Globus pallidus (tissue), 1 donor: ENCODE measurements at places on chromosomes 5 and 9.
A peak's percentile ranks its signal among the peaks of the same experiment; 100 is the strongest.

DNA sequence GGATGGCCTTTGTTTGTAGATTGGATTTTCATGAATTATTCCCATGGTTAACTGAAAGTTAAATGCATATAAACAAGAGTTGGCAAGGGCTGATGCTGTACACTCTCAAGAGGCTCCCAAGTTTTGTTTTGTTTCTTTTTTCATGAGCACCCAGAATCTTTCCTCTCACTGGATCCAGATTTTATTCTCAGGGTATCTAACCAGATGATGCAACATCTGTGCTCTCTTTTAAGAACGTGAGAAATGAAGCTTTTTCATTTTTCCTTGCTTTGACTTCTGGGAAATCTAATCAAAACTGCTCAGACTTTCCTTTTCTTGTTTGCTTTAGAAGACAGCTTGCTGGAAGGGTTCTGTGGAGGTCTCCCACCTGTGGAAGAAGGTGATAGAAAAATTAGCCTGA is 142.7 kb upstream of the SLC12A2 start:
- DNase-seq, result no peak

DNA sequence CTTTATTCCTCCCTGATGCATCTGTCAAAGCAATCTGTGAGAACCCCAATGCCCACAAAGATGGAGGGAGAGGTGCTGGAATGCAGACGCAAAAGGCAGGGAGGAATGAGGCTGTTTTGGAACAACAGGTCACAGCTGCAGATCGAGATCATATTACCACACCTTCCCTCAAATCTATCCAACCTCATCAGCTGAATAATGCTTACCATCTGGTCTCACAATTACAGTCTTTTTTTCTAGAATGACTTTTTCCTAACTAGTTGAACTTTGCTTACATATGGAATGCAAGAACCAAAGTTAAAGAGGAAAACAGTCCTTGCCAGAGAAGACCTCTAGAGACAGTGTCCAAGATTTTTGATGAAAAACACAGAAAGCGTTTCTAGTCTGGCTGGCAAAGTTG is 158.1 kb downstream of the LPAR1 start:
- no peak for DNase-seq

DNA sequence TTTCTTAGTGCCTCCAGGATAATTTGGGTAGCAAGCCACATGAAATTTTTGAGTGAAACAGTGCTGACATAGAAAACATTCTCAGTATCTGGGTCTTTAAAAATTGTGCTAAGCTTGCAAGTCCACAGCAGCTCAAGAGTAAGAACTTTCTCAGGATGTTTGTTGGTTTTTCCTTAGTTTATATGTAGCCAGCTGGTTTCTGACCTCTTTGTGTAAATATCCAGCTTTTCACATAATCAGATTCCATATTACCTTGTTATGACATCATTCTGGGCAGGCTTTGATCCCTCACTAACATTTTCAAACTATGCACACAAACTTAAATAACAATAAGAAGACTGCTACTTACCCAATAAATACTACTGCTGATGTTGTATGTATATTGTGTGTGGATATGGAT is 82.9 kb upstream of the VCAN start:
- no peak for DNase-seq

- DNase-seq, result no peak
Measured at GRCh38 chr9:7360513-7360912, 439.1 kb downstream of the DMAC1 start.

GRCh38 chr5:128009403-128009802 is 74.2 kb upstream of the SLC12A2 start:
- no peak for DNase-seq

DNA sequence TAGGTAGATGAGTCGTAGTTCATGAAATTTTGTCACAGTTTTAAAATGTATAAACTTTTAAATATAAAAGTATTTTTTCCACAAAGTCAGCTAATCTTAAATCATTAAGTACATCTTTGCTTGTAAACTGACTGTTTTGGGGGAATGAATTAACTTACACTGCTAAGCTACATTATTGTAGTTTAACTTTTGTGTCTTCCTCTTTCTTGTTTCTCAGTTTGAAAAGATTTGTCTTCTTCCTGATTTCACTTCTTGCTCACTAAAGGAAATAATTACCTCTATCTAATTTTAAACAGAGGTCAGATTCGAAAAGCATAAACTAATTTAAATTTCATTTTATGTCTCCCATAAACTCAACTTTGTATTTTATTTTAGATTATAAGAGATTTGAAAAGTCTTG is 5.7 kb downstream of the NIPSNAP3B start:
- no peak for DNase-seq

GRCh38 chr9:138053996-138054752 is 176.6 kb downstream of the CACNA1B start:
- no peak for DNase-seq

- DNase-seq, result no peak
Measured at GRCh38 chr9:27280860-27281259, 16.1 kb downstream of the EQTN start.

- DNase-seq, result no peak
Measured at GRCh38 chr5:172792701-172793570, 21.9 kb upstream of the DUSP1 start.

DNA sequence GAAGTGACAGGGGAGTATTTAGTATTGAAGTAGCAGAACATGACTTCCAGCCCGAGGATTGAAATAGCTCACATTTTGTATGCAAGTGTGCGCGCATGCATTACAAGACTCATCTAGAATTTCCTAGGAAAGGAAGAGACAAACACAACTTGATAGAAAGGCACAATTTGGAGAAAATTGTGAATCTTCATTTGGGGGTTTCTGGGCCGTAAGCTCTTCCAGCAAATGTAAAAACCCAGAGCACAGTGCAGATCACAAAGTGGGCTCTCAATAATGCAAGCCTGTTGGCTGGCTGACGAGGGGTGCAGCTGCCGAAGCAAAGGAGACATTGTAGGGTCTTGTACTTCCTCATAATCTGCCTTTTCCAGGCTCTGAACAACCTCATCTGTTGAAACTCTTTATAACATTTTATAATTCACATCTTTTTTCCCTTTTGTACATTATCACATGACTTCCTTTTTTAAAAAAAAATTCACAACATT is 109.0 kb downstream of the BAAT start:
- DNase-seq, result peak; percentile 50

DNA sequence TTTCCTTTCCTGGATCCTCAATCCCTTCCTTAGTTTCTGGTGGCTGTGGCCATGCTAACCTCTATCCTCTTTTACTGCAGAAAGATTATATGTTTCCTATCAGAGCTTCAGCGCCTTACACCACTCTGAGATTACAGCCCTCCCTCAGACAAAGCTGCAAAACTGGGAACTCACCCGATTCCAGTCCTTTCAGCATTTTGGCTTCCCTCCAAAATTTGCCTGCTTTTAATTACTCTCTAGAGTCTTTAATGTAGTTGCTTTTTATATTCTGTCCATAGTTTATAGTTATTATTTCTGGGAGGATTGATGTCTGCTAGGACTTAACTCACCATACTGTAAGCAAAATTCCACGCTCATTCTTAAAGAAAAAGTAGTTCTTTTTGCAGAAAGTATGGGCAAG is 110.2 kb downstream of the NSG2 start:
- DNase-seq, result no peak

- peak; percentile 14 for DNase-seq
Measured at GRCh38 chr9:21060919-21061561, 16.7 kb downstream of the IFNB1 start.

DNA sequence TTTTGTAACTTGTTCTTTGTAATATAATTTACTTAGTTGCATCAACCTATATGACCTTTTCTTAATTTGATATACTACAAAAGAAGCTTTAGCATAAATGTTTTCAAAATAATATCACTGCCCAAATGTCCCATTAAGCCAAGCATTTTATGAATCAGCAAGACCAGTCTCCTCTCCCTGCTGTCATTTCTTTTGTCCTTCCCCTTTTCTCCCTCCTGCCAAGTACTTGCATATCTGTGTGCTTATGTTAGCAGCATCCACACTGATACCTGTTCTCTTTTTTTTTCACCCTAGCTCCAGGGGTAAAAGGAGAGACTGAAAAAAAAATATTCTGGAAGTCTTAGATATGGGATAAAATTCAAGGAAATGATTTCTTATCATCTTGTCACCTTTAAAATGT is 69.7 kb downstream of the ZSWIM6 start:
- no peak for DNase-seq
